ENCODE measurements at places on chromosomes 1 and 21. TPM values are rescaled to one million over a fixed set of nuclear protein-coding genes. Genes with fewer than 3 reads are reported as not detected.

- H3K4me3 ChIP-seq = no peak overlapping the region
- peaks cover 2% of the 10 kb centered on the region for H3K27me3 ChIP-seq
- peak; percentile 19 for DNase-seq
- no peak overlapping the region for H3K27ac ChIP-seq
- H3K4me1 ChIP-seq = no peaks in the 10 kb centered on the region
Measured at GRCh38 chr1:157310401-157310800, 172.2 kb upstream of the ETV3 start.

DNA sequence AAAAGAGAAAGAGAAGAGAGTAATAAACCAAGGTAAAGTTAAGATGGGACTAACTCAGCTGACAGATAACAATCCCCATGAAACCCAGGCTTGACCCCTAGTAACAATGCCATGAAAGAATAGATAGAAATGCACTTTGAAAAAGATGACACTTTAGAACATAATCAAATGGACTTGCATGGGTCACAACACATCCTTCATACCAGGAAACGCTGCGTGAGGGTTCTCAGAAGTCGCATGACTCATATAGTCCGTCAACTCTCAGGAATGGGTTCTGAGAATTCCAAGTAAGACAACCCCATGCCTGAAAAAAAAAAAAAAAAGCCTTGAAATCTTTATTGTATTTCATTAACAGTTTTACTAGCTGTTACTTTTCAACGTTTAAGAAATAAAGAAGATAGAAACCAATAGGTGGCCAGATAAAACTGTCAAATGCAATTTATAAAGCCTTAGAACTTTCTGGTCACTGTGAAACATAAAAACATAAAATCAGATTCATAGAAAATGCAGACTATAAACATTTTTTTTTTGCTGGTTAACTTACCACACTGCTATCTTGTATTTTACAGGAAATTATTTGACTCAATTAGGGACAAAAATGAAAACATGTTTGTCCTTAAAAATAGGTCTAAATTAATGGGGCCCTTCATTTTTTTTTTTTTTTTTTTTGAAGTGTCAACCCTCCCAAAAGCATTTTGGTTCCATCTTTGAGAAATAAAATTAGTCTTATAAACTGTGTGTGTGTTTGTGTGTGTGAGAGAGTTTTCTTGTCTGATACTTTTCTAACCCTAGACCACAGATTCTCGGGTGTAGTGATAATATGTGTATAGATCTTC, 202.1 kb downstream of the NCAM2 start:
- peak; percentile 44 for DNase-seq
- no peaks in the 10 kb centered on the region for H3K4me1 ChIP-seq
- H3K27me3 ChIP-seq = no peaks in the 10 kb centered on the region
- H3K4me3 ChIP-seq = no peak overlapping the region
- H3K27ac ChIP-seq = peak overlapping the region; percentile 41
- no peaks in the 10 kb centered on the region for H3K36me3 ChIP-seq

- no peak for DNase-seq
- no peak overlapping the region for H3K27ac ChIP-seq
- H3K36me3 ChIP-seq = no peaks in the 10 kb centered on the region
- H3K4me3 ChIP-seq = no peak overlapping the region
Measured at GRCh38 chr1:115314765-115315164, 23.3 kb downstream of the NGF start.

- H3K4me3 ChIP-seq = peak overlapping the region; percentile 84
- H3K36me3 ChIP-seq = peaks cover 7% of the 10 kb centered on the region
- H3K27me3 ChIP-seq = no peaks in the 10 kb centered on the region
- H3K4me1 ChIP-seq = peaks cover 61% of the 10 kb centered on the region
- peak; percentile 78 for DNase-seq
- peak overlapping the region; percentile 98 for H3K27ac ChIP-seq
Measured at GRCh38 chr1:38006008-38006828, 904 bp upstream of the FHL3 start.

Gene SEC16B
- 2.3 TPM for total RNA-seq

Gene FMO4
- total RNA-seq = 0.84 TPM

Gene PEAR1
- 7.3 TPM for total RNA-seq

Gene OR10R2
- not detected for total RNA-seq

Gene ACTL8
- total RNA-seq = not detected

Gene NUDT4B
- total RNA-seq = 1.5 TPM

Gene WLS
- total RNA-seq = 16.1 TPM

Gene C8A
- total RNA-seq = not detected

All from psoas muscle (tissue), 8 donors.